ENCODE measurements at places on chromosomes 3 and 15.

DNA sequence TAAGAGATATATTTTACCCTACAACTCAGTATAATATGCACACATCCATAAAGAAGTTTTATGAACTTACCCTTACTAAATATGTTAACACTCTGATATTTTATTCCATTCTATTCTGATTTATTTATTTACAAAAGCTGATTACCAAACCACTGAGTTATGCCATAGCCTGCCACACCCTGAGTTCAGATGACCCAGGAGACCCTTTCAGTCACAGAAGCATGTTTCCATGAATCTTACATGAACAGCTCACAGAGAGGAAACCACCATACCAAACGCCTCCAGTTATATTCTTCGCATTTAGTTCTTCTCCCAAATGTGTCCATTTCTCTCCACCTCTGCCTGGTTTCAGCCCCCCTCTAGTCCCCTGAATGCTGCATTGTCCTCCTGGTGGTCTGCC is 103.5 kb downstream of the SEMA5B start:
- H3K27ac ChIP-seq = no peak overlapping the region
- H3K4me1 ChIP-seq = no peaks in the 10 kb centered on the region
- DNase-seq = no peak
- H3K36me3 ChIP-seq = no peaks in the 10 kb centered on the region

DNA sequence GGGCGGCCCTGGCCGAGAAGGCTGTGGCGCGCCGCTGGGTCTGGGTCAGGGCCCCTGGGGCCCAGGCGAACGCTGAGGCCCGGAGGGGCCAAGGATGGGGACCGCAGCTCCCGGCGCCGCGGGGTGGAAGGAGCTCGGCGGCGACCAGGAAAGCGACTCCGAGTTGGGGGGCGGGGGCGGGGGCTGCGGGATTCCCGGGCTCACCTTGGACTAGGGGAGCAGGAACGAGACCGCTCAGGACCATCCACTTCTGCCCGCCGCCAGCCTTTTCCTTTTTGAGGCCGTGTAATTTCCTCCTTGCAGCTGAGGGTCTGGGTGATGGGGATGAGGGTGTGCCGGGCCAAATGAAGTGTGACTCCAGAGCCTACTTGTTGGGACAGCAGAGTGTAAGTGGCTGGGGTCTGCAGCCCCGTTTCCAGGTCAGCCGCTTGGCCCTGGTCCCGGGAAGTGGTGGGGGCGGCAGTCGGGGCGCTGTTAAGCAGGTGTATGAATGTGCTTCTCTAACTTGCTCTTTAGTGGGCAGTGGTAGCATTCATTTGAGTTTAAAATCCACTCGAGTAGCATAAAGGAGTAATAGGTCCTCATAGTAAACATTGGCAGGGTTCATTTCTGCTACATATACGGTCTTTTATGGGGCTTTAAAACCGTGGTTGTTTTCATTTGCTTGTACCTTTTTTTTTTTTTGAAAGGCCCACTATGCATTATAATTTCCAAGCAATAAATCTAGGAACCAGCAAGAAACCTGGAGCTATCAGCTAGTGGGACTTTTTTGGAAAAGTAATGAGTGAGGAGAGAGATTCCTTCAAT is 717 bp downstream of the PXK start:
- H3K27me3 ChIP-seq = no peaks in the 10 kb centered on the region
- H3K4me3 ChIP-seq = peak overlapping the region; percentile 99
- H3K4me1 ChIP-seq = peaks cover 39% of the 10 kb centered on the region
- H3K27ac ChIP-seq = peak overlapping the region; percentile 99
- DNase-seq = peak; percentile 83

DNA sequence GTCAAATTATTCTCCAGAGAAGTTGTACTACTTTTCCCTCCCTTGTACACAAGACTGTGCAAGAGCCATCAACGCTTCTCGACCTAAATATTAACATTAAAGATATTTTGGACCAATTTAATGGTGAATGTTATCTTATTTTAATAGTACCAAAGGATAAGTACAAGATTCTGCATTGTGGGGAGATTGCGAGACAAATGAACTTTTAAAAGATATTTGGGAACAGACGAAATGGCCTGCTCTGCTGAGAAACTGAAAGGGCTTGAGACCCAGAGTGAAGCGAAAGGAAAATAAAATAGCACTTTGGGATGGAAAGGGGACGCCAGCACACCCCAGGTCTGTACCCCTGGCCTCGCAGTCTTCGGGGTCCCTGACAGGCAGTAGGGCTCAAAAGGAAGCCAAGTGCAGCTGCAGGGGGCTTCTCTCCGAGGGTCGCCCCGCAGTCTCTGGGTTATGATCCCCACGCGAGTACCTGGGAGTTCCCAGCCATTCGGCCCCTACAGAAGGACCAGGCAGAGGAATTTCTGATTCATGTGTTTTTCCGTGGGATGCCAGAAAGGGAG is 97.6 kb upstream of the VGLL3 start:
- H3K4me1 ChIP-seq = peaks cover 20% of the 10 kb centered on the region
- H3K36me3 ChIP-seq = no peaks in the 10 kb centered on the region
- H3K27ac ChIP-seq = no peak overlapping the region
- H3K27me3 ChIP-seq = peaks cover 3% of the 10 kb centered on the region
- H3K4me3 ChIP-seq = peak overlapping the region; percentile 85

- no peak overlapping the region for H3K27ac ChIP-seq
- H3K4me3 ChIP-seq = no peak overlapping the region
- peaks cover 5% of the 10 kb centered on the region for H3K36me3 ChIP-seq
These were observed 2.3 kb upstream of the DNAH1 start for GRCh38 chr3:52313774-52314188.

DNA sequence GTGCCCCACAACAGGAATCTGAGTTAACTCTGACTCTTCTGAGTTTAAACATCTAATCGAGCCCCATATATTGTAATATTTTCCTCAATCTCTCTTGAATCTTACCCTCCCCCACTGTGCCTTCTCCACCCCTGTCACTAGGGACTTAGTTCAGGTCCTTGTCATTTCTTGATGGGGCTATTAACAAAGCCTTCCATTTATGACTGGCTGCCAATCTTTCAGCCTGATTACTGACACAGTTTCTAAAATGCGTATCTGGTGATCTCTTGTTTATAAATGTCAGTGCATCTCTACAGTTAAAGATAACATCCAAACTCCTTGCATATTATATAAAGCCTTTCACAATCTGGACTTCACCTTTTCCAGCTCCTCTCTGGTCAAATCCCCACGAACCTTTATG is 124.3 kb downstream of the IGSF11 start:
- DNase-seq = no peak
- H3K4me1 ChIP-seq = no peaks in the 10 kb centered on the region
- H3K4me3 ChIP-seq = no peak overlapping the region
- no peak overlapping the region for H3K27ac ChIP-seq
- H3K27me3 ChIP-seq = peaks cover 8% of the 10 kb centered on the region

DNA sequence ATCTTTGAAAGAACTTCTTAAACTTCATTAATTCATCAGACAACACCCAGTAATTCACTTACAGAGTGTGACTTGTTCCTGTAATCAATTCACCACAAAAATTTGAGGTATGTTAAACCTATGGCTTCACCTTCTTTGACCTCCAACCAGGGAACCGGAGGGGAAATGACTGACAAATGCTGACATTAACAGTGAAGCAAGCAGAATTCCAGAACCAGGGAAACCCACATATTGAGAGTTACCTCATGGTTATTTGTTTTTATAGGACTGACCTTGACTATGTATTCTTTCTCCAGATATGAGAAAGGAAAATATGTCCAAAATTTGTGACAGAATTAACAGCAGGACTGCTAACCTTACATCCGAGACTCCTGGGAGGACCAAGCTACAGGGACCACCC is 2.7 kb downstream of the P3H2 start:
- DNase-seq = no peak
- H3K27ac ChIP-seq = no peak overlapping the region
- peaks cover 3% of the 10 kb centered on the region for H3K4me1 ChIP-seq
- H3K27me3 ChIP-seq = peaks cover 54% of the 10 kb centered on the region
- H3K36me3 ChIP-seq = no peaks in the 10 kb centered on the region
- H3K4me3 ChIP-seq = no peak overlapping the region

DNA sequence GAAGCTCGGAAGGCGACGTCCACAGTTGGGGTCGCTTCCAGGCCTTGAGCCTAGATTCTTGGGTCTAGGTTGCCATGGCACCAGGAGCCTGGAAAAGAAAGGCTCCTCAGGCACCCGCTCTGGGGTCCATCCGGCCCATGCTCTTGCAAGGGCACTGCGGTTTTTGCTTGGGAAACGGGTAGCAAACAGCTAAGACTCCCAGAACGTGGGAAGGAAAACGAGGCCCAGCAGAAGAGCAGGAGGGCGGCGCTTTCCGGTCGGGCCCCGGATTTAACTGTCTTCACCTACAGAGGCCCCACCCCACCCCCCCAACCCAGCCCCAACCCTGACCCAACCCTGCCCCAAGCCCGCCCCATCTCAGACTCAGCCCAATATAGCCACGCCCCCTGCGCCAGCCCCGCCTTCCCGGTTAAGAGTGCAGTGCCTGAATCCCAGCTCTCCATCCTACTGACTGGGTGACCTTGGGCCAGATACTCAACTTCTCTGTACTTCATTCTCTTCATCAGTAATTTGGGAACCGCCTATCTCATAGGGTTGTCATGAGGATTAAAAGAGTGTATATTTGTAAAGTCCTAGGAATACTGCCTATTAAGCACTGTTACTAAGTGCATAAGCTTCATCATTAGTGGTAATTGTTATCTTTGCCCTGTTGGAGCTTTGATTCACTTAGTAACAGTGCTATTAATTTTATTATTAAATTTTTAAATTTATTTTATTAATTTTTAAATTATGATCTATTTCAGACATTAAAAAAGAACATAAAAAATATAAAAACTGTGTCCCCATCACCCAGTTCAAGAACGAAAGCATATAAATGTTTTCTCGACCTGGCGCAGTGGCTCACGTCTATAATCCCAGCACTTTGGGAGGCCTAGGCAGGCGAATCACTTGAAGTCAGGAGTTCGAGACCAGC is 28.4 kb upstream of the SMAD6 start:
- H3K4me3 ChIP-seq = no peak overlapping the region
- H3K27ac ChIP-seq = peak overlapping the region; percentile 29

DNA sequence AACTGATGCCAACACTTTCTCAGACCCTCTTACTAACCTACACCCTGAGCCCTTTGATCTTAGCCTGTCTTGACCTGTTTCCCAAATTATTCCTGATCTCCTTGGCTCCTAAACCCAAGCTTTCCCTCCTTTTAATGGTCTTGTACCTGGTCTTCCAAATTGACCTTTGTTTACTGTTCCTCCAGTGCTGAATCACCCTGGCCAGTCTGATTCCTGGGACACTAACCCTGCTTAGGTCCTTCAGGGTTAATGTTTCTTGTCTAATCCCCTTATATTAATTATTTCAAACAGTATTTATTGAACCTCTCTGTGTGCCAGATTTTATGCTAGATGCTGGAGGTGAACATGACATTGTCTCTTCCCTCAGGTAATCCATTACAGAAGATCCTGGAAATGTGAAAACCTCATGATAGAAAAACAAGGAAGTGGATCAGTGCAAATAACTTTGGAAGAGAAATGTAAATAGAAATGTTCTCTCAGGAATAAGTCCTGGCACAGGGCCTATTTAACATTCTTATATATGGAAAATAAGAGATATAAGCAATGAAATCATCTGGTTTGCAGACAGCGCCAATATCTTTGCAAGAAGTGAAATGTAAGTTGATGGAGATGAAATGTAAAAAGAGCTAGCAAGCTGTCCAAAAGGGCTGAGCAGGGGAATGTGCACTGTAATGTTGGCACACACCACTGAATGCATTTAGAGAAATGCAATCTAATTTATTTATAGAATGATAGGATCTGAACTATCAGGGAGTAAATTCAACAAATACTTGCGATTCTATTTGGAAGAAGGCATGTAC is 20.7 kb downstream of the HGD start:
- no peak for DNase-seq
- H3K27ac ChIP-seq = no peak overlapping the region
- peaks cover 13% of the 10 kb centered on the region for H3K27me3 ChIP-seq
- H3K4me3 ChIP-seq = no peak overlapping the region

- no peaks in the 10 kb centered on the region for H3K27me3 ChIP-seq
- no peak overlapping the region for H3K4me3 ChIP-seq
- no peak for DNase-seq
- peaks cover 56% of the 10 kb centered on the region for H3K4me1 ChIP-seq
- H3K27ac ChIP-seq = peak overlapping the region; percentile 96
These were observed 2.9 kb upstream of the PSTPIP1 start for GRCh38 chr15:76991741-76992645.

GRCh38 chr3:58377168-58377567 is 44.5 kb downstream of the PXK start:
- H3K36me3 ChIP-seq = peaks cover 10% of the 10 kb centered on the region
- H3K4me3 ChIP-seq = no peak overlapping the region
- no peak for DNase-seq
- H3K27ac ChIP-seq = no peak overlapping the region
- peaks cover 5% of the 10 kb centered on the region for H3K4me1 ChIP-seq

- H3K27ac ChIP-seq = no peak overlapping the region
- H3K36me3 ChIP-seq = no peaks in the 10 kb centered on the region
- no peak overlapping the region for H3K4me3 ChIP-seq
- H3K27me3 ChIP-seq = no peaks in the 10 kb centered on the region
- DNase-seq = no peak
These were observed 154.9 kb downstream of the GREM1 start for GRCh38 chr15:32872621-32873283.

GRCh38 chr3:152444029-152444641 is 175.4 kb downstream of the MBNL1 start:
- DNase-seq = no peak
- H3K27me3 ChIP-seq = no peaks in the 10 kb centered on the region
- peak overlapping the region; percentile 5 for H3K27ac ChIP-seq
- H3K4me3 ChIP-seq = no peak overlapping the region
- H3K4me1 ChIP-seq = peaks cover 41% of the 10 kb centered on the region

- no peak overlapping the region for H3K27ac ChIP-seq
- peak; percentile 85 for DNase-seq
- H3K27me3 ChIP-seq = peaks cover 32% of the 10 kb centered on the region
- no peak overlapping the region for H3K4me3 ChIP-seq
- peaks cover 2% of the 10 kb centered on the region for H3K36me3 ChIP-seq
These were observed 4.7 kb upstream of the RNF13 start for GRCh38 chr3:149808209-149808829.

All from activated CD4-positive, alpha-beta T cell treated with anti-CD3 and anti-CD28 coated beads, Interleukin-2, amount 10 ng/mL, durations not matched to agents 24 days and 14 days (primary cell).